ENCODE measurements at places on chromosomes 5 and 9. TPM values are rescaled to one million over a fixed set of nuclear protein-coding genes. Genes with fewer than 3 reads are reported as not detected.

Gene DHFR
- 73.4 TPM for total RNA-seq

GRCh38 chr9:125523681-125524080, 183.3 kb downstream of the MAPKAP1 start:
- DNase-seq: no peak
- no peaks in the 10 kb centered on the region for H3K27me3 ChIP-seq
- H3K36me3 ChIP-seq: peaks cover 21% of the 10 kb centered on the region
- H3K4me1 ChIP-seq: peaks cover 54% of the 10 kb centered on the region
- no peak overlapping the region for H3K27ac ChIP-seq
- H3K4me3 ChIP-seq: no peak overlapping the region

DNA sequence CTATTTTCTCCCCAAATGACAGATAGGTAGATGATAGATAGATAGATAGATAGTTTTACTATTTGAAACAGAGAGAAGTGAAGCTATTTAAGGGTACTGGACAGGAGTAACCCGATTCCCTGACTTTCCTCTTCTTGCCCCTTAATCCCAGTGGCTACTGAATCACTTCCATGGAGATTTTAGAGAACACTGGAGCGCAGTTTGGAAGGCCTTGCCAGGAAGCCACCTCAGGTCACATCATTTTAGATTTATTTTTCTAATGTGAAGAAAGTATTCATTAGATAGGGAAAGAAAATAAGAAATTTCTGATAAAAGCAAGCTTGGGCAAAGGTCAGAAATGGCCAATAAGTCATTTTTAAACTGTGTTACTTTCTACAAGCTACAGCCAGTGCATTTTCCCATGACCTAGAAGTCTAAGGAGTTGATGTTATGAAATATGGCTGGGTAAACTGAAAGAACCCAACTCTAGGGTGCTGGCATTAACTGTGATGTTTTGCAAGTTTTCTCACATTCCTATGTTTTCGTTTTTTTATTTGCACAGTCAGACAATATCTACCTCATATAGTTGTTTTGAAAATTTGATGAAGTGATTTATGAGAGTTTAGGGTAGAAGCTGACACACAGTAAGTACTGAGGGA, 544.7 kb upstream of the PTGER4 start:
- H3K4me1 ChIP-seq: no peaks in the 10 kb centered on the region
- H3K36me3 ChIP-seq: no peaks in the 10 kb centered on the region
- no peak for DNase-seq
- no peak overlapping the region for H3K4me3 ChIP-seq
- no peaks in the 10 kb centered on the region for H3K27me3 ChIP-seq
- H3K27ac ChIP-seq: no peak overlapping the region

- peaks cover 4% of the 10 kb centered on the region for H3K27me3 ChIP-seq
- H3K4me3 ChIP-seq: no peak overlapping the region
- no peak for DNase-seq
- H3K27ac ChIP-seq: no peak overlapping the region
Measured at GRCh38 chr5:178305801-178306200, 73.2 kb upstream of the PHYKPL start.

DNA sequence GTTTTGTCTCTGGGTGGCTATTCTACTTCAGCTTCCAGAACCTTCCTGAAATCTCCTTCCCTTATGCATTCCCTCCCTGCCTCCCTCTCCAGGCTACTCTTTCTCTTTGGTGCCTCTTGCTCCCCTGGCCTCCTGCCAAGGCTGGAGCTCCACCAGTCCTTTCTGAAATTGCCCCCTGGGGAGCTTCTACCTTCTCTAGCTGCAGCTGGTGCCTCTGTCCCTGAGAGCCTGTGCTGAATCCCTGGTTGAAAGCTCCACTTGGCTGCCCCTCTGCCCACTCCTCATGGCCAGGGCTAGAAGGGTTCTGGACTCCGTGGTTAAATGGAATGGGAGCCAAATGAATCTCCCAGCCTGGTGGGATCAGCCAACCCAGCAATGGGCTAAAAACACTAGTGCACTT, 80.1 kb downstream of the COL15A1 start:
- peaks cover 30% of the 10 kb centered on the region for H3K4me1 ChIP-seq
- H3K27ac ChIP-seq: no peak overlapping the region
- no peak for DNase-seq
- H3K4me3 ChIP-seq: no peak overlapping the region
- H3K36me3 ChIP-seq: no peaks in the 10 kb centered on the region

GRCh38 chr5:128100860-128101557, 17.4 kb downstream of the SLC12A2 start:
- DNase-seq: no peak
- peaks cover 27% of the 10 kb centered on the region for H3K36me3 ChIP-seq
- H3K4me1 ChIP-seq: peaks cover 3% of the 10 kb centered on the region
- H3K27ac ChIP-seq: no peak overlapping the region

GRCh38 chr5:168801567-168801966, 222.4 kb upstream of the PANK3 start:
- H3K27ac ChIP-seq: peak overlapping the region; percentile 82
- peaks cover 25% of the 10 kb centered on the region for H3K4me1 ChIP-seq
- DNase-seq: no peak
- H3K36me3 ChIP-seq: no peaks in the 10 kb centered on the region
- peak overlapping the region; percentile 51 for H3K4me3 ChIP-seq

Gene TMEM215
- not detected for total RNA-seq

Gene PCDHGA9
- total RNA-seq: 0.44 TPM

Gene GPRIN1
- 3.7 TPM for total RNA-seq

GRCh38 chr9:115104908-115105307, 13.0 kb downstream of the TNC start:
- H3K27ac ChIP-seq: no peak overlapping the region
- H3K36me3 ChIP-seq: no peaks in the 10 kb centered on the region
- DNase-seq: no peak
- no peak overlapping the region for H3K4me3 ChIP-seq
- peaks cover 8% of the 10 kb centered on the region for H3K4me1 ChIP-seq

DNA sequence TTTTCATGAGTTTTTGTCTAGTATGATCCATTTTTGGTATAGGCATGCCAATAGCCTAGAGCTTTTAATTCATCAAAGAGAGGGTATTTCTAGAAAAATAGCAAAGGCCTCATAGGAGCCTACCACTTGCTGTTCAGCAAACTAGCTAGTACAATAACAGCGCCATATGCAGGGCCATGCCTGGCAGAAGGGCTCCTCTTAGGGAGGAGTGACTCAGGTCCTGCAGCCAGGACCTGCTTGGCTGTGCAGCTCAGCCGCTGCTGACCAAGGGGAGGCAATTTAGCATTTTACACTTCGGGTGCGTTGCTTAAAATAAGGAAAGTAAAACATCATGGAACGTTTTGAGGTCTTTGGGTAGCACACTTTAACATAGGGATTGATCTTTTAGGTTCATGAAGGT, 100.6 kb downstream of the TRIO start:
- no peaks in the 10 kb centered on the region for H3K4me1 ChIP-seq
- no peaks in the 10 kb centered on the region for H3K36me3 ChIP-seq
- no peak overlapping the region for H3K27ac ChIP-seq
- peaks cover 7% of the 10 kb centered on the region for H3K27me3 ChIP-seq
- no peak for DNase-seq
- H3K4me3 ChIP-seq: no peak overlapping the region

DNA sequence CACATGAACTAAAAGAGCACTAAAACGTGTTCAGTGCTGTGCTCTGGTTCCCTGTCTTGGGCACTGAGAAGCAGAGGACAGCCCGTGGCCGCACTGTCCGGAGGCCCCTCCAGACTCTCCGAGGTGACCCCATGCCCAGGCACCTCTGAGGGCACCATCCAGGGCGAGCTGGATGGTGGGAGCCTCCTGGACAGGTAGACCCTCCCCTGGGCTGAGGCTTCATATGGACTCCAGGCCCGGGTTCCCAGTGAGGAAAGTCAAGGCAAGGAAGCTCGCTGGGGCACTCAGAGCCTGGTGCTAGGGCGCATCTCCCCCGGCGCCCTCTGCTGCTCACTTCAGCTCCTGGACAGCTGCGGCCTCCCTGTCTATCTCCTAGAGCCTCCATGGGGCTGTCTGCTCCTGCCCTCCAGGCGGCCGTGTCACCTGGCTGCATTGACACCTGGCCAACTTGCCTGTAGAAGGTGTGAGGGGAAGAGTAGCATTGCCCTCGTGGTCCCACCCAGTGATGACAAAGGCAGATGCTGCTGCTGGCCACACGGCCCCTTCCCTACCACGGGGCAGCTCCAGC, 178.2 kb upstream of the IRX1 start:
- no peak overlapping the region for H3K4me3 ChIP-seq
- H3K4me1 ChIP-seq: no peaks in the 10 kb centered on the region
- H3K27ac ChIP-seq: no peak overlapping the region
- no peaks in the 10 kb centered on the region for H3K36me3 ChIP-seq

- H3K36me3 ChIP-seq: peaks cover 2% of the 10 kb centered on the region
- no peak overlapping the region for H3K27ac ChIP-seq
- no peaks in the 10 kb centered on the region for H3K27me3 ChIP-seq
- DNase-seq: no peak
- H3K4me1 ChIP-seq: no peaks in the 10 kb centered on the region
Measured at GRCh38 chr5:151476016-151476415, 28.6 kb downstream of the SLC36A1 start.

GRCh38 chr5:168114444-168115017, 176.9 kb upstream of the WWC1 start:
- H3K36me3 ChIP-seq: no peaks in the 10 kb centered on the region
- no peak overlapping the region for H3K4me3 ChIP-seq
- DNase-seq: peak; percentile 80
- no peak overlapping the region for H3K27ac ChIP-seq

GRCh38 chr5:125411744-125412560, 665.5 kb upstream of the ZNF608 start:
- H3K36me3 ChIP-seq: no peaks in the 10 kb centered on the region
- no peak overlapping the region for H3K27ac ChIP-seq
- H3K27me3 ChIP-seq: no peaks in the 10 kb centered on the region
- H3K4me3 ChIP-seq: no peak overlapping the region
- DNase-seq: no peak

DNA sequence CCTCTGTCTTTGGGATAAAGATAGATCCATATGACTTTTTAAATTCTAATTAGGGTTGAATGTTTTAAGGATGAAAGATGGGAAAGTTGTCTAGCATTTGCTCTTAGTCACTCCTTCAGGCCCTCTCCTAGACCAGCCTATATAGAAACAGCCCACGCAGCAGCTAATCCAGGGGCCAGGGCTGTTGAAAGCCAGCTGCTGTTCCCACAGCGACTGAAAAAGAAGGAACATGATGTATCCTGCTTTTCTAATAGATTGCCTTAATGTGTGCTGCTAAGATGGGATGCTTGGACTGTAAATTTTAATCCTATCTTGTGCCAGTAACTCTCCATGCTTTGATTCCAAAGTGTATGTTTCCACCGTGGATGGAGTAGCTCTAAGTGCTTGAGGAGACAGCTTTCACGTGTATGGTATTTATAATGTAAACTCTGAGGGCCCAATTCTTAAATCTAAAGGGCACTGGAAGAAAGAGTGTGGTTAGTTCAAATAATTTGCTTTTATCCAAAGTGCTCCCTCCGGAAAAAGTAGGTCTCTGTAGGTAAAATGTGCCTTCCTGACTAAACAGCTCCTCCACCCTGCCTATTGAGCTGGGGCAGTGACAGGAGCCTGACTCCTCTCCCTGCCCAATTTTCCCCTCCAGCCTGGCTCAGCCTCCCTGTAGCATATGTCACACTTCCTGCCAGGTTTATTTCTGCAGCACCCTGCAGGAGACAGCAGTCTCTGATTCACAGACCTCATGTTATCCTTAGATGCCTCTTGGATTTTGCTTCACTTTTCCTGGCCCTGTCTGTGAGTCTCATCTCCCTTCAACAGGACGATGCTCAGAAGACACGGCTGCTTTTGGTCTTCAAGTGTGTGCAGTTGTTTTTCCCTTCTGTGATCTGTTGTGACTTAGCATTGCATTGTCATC, 33.2 kb downstream of the SLC36A1 start:
- DNase-seq: no peak
- H3K4me3 ChIP-seq: no peak overlapping the region
- no peaks in the 10 kb centered on the region for H3K27me3 ChIP-seq
- H3K36me3 ChIP-seq: no peaks in the 10 kb centered on the region

- peaks cover 4% of the 10 kb centered on the region for H3K27me3 ChIP-seq
- H3K4me1 ChIP-seq: no peaks in the 10 kb centered on the region
- no peak overlapping the region for H3K4me3 ChIP-seq
- no peaks in the 10 kb centered on the region for H3K36me3 ChIP-seq
- no peak overlapping the region for H3K27ac ChIP-seq
Measured at GRCh38 chr5:137264041-137264440, 235.1 kb downstream of the SPOCK1 start.

Gene CCNG1
- 72.5 TPM for total RNA-seq

Gene BTNL9
- not detected for total RNA-seq

Gene DEPDC1B
- total RNA-seq: 20.5 TPM

Gene LCN9
- total RNA-seq: not detected

Gene ACOT12
- not detected for total RNA-seq

DNA sequence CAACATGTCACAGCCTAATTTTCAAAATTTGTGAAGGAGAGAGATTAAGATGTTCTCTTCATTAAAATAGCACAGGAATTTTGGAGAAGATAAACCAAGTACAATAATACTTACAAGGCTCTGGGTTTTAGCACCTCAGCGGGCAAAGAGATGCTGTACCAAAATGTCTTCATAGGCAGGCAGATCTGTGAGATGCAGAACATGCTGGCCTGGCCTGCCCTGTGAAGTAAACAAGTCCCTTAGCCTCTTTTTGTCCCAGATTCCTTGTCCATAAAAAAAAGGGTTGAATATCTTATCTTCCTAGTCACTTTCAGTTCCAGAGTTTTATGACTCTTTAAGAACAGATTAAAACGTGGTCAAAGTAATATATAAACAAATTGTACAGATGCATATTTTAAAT, 53.0 kb upstream of the C6 start:
- H3K36me3 ChIP-seq: no peaks in the 10 kb centered on the region
- no peaks in the 10 kb centered on the region for H3K27me3 ChIP-seq
- H3K27ac ChIP-seq: no peak overlapping the region
- H3K4me3 ChIP-seq: no peak overlapping the region
- no peak for DNase-seq

DNA sequence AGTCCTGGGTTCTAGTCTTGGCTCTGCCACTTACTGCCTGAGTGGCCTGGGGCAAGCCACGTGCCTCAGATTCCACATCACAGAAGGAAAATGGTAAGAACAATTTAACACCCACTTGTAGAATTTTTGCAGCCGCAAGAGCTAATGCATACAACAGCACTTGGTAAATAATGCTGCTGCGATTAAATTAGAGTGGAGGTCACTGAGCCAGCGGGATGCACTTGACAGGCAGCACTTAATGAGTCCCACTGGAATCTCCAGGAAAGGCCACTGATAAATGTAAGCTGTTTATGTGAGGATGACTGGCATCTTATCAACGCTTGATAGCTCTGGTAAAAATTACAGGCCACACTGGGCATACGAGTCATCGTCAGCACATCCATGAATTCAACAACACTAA, 59.4 kb upstream of the UBTD2 start:
- no peaks in the 10 kb centered on the region for H3K36me3 ChIP-seq
- no peaks in the 10 kb centered on the region for H3K27me3 ChIP-seq
- H3K27ac ChIP-seq: no peak overlapping the region
- H3K4me1 ChIP-seq: no peaks in the 10 kb centered on the region

- no peaks in the 10 kb centered on the region for H3K27me3 ChIP-seq
- H3K4me1 ChIP-seq: no peaks in the 10 kb centered on the region
- no peak overlapping the region for H3K4me3 ChIP-seq
- DNase-seq: no peak
- H3K36me3 ChIP-seq: no peaks in the 10 kb centered on the region
Measured at GRCh38 chr9:108376140-108376539, 479.6 kb downstream of the ACTL7B start.

Measured in activated CD4-positive, alpha-beta T cell treated with anti-CD3 and anti-CD28 coated beads, Interleukin-2, amount 10 ng/mL, durations not matched to agents 24 days and 14 days (primary cell).